IMR-90 (cell line): ENCODE measurements at places on chromosomes 6 and 20. TPM values are rescaled to one million over a fixed set of nuclear protein-coding genes. Genes with fewer than 3 reads are reported as not detected.

Gene KIFC1
- total RNA-seq: 33.9 and 35.3 TPM in 2 replicates

- DNase-seq: no peak
- peaks cover 8% of the 10 kb centered on the region; the same call in 1 of the 2 replicates for H3K36me3 ChIP-seq
Measured at GRCh38 chr6:111844376-111844775, 28.9 kb downstream of the FYN start.

Gene CDKN1A
- total RNA-seq: 155 and 171 TPM in 2 replicates

DNA sequence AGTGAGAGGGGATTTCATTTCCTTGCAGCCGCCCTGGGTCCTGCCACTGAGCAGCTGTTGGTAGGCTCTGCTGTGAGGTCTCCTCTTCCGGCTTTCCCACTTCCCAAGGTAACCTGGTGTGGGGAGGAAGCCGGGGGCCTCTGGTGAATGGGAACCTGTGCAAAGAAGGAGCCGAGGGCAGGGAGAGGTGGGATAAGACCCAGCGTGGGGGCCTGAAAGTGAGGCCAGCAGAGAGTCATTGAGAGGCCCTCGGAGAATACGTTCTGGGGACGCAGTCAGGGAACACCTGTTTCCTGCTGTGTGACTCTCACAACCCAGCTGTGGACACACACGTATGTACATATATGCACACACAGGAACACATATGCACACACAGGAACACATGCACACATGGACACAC, 100.7 kb downstream of the CDH26 start:
- no peak overlapping the region for H3K4me3 ChIP-seq
- no peak for DNase-seq
- peaks cover 16% of the 10 kb centered on the region; the same call in 1 of the 2 replicates for H3K4me1 ChIP-seq
- H3K36me3 ChIP-seq: no peaks in the 10 kb centered on the region
- H3K27me3 ChIP-seq: peaks cover 1% of the 10 kb centered on the region; the same call in 1 of the 2 replicates
- no peak overlapping the region for H3K27ac ChIP-seq

DNA sequence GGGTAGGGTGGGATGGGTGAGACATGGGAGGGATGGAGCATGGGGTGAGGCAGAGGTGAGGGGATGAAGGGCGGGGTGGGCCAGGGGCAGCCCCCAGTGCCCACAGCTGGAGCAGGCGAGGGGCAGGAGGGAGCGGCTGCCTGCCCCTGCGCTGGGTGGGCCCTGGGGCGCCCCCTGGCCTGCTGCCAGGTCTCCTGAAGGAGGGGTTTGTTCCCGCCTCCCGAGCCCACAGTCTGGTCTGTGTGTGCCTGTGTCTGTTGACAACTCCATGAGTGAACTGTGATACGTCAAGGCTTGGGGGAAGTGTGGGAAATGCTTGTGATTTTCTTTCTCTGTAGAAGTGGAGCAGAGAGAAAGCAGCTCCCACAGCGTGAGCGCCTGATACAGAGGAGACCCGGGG, 10.9 kb upstream of the MRGBP start:
- H3K27ac ChIP-seq: no peak overlapping the region
- H3K27me3 ChIP-seq: peaks cover 2% of the 10 kb centered on the region; the same call in 1 of the 2 replicates
- no peaks in the 10 kb centered on the region for H3K4me1 ChIP-seq
- DNase-seq: no peak

DNA sequence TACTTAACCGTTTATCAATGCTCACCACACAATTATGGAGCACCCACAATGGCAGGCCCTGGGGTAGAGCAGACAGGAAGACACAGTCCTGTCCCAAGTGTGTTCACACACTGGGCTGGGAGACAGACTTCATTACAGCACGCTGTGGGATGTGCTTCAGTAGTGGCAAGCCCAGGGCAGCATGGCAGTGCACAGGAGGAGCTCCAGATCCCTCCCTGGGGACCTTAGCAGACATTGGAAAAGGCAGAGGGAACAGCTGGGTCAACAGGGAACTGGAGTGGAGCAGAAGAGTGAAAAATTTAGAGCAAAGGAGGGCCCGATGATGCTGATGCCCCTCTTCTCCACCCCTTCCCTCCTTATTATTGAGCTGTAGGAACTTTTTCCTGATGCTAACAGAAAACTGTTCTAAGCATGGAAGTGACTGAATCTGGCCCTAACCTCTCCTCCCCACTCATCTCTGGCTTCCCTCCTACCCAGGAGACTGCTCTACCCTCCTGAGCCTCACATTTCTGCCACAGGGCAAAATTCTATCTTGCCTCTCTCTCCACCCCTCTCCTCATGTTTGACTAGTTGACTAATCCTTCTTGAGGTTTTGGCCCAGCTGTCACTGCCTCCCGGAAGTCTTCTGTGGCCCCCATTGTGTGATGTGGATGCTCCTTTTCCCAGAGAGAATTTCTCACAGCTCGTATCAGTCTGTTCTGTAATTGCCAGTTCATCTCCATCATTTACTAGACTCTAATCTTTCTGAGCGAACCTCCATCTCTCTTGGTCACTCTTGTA, 41.3 kb upstream of the NOP56 start:
- H3K36me3 ChIP-seq: no peaks in the 10 kb centered on the region
- no peaks in the 10 kb centered on the region for H3K4me1 ChIP-seq
- H3K4me3 ChIP-seq: no peak overlapping the region
- H3K27me3 ChIP-seq: peaks cover 5% of the 10 kb centered on the region
- DNase-seq: no peak

- peaks cover 17% of the 10 kb centered on the region for H3K4me1 ChIP-seq
- H3K4me3 ChIP-seq: no peak overlapping the region
- H3K36me3 ChIP-seq: no peaks in the 10 kb centered on the region
- peak; percentile 98 for DNase-seq
- H3K27me3 ChIP-seq: no peaks in the 10 kb centered on the region
- peak overlapping the region; percentile 92 for H3K27ac ChIP-seq
Measured at GRCh38 chr6:47168180-47168579, 126.0 kb upstream of the ADGRF1 start.

GRCh38 chr20:52675375-52675774, 296.8 kb upstream of the TSHZ2 start:
- H3K27ac ChIP-seq: no peak overlapping the region
- no peaks in the 10 kb centered on the region for H3K4me1 ChIP-seq
- H3K27me3 ChIP-seq: no peaks in the 10 kb centered on the region
- no peaks in the 10 kb centered on the region for H3K36me3 ChIP-seq
- no peak for DNase-seq

Gene GRM4
- total RNA-seq: not detected in 2 replicates

DNA sequence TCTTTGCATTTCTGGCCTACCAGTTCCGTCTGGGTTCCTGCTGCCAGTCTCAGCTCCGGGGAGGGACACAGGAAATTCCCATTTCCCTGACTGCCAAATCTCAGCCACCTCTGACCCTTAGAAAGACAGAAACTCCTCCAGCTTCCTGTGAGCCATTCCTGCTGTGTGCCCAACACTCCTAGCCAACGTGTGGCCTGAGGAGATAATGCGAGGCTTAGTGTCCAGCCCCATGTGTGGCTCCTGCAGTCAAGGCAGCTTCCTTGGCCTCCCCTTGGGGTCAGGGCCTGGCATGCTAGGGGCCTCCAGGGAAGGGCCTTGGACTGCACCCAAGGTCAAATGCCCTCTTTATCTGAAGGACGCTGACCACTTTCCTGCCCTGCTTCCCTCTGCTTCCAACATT, 45.1 kb downstream of the MAFB start:
- H3K4me1 ChIP-seq: no peaks in the 10 kb centered on the region
- H3K27ac ChIP-seq: no peak overlapping the region
- no peak for DNase-seq

Gene VWA7
- total RNA-seq: under 0.01 and 0.28 TPM in 2 replicates

DNA sequence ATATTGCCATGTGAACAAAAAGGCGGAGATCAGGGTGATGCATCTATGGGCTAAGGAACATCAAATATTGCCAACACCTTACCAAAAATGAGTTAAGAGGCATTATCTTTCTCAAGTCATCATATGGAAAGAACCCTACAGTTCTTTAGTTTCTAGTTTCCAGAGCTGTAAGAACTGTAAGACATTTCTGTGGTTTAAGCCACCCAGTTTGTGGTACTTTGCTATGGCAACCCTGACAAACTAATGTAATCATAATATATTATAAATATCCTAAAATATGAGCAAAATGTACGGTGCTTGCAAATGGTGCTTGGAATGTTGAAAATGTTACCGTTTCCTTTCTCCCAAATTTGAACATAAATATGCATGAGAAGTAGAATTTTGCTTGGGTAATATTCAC, 349.6 kb downstream of the PHF3 start:
- no peaks in the 10 kb centered on the region for H3K36me3 ChIP-seq
- peak; percentile 4 for DNase-seq
- H3K27ac ChIP-seq: no peak overlapping the region
- no peak overlapping the region for H3K4me3 ChIP-seq
- no peaks in the 10 kb centered on the region for H3K27me3 ChIP-seq

GRCh38 chr6:17193106-17193775, 87.9 kb upstream of the RBM24 start:
- no peaks in the 10 kb centered on the region for H3K4me1 ChIP-seq
- no peak overlapping the region for H3K27ac ChIP-seq
- no peak for DNase-seq

Gene FNDC11
- total RNA-seq: 0.28 and 0.36 TPM in 2 replicates

DNA sequence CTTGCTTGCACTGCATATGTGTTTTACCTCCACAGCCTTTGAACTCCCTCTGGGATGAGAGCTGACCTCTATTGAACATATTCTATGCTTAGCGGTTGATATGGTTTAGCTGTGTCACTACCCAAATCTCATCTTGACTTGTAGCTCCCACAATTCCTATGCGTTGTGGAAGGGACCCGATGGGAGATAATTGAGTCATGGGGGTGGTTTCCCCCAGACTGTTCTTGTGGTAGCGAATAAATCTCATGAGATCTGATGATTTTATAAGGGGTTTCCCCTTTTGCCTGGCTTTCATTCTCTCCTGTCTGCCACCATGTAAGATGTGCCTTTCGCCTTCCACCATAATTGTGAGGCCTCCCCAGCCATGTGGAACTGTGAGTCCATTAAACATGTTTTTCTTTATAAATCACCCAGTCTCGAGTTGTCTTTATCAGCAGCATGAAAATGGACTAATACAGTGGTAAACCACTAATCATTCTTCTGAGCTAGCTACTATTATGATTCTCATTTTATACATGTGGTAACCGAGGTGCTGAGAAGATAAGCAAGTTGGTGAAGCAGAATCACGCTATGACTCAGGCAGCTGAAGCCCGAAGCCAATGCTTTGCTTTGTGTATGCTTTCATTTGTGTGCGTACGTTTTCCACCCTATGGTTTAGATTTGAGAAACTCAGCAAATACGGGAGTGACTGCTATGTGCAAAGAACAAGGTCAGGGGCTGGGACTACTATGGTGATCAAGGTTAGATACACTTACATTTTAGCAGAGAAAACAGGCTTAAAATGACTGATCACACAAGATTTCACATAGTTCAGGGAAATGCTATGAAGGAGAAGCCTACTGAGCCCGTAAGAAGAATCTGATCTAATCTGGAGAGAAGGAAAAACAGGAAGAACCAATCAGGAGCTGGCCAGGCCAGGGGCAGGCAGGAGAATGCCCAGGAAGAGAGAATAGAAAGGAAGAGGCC, 363.5 kb downstream of the ESR1 start:
- H3K4me3 ChIP-seq: no peak overlapping the region
- peak; percentile 75 for DNase-seq
- H3K27ac ChIP-seq: no peak overlapping the region
- H3K36me3 ChIP-seq: peaks cover 19% of the 10 kb centered on the region
- H3K4me1 ChIP-seq: no peaks in the 10 kb centered on the region
- H3K27me3 ChIP-seq: no peaks in the 10 kb centered on the region

Gene CCN5
- total RNA-seq: not detected in 2 replicates

Gene METTL24
- total RNA-seq: not detected in 2 replicates

Gene BPHL
- 15.8 and 16.3 TPM in 2 replicates for total RNA-seq

Gene EFCAB8
- total RNA-seq: not detected in 2 replicates

GRCh38 chr6:41231246-41231645, 3.1 kb downstream of the TREML4 start:
- H3K27me3 ChIP-seq: peaks cover 5% of the 10 kb centered on the region
- no peak for DNase-seq
- no peaks in the 10 kb centered on the region for H3K36me3 ChIP-seq
- H3K4me1 ChIP-seq: no peaks in the 10 kb centered on the region
- H3K27ac ChIP-seq: no peak overlapping the region
- H3K4me3 ChIP-seq: no peak overlapping the region

- H3K36me3 ChIP-seq: no peaks in the 10 kb centered on the region
- H3K27ac ChIP-seq: no peak overlapping the region
- no peaks in the 10 kb centered on the region for H3K4me1 ChIP-seq
- H3K4me3 ChIP-seq: no peak overlapping the region
- peaks cover 8% of the 10 kb centered on the region for H3K27me3 ChIP-seq
Measured at GRCh38 chr6:137001977-137002302, 42.8 kb downstream of the IL20RA start.

GRCh38 chr6:37579444-37580067, 79.9 kb upstream of the CCDC167 start:
- H3K36me3 ChIP-seq: no peaks in the 10 kb centered on the region
- peaks cover 7% of the 10 kb centered on the region for H3K4me1 ChIP-seq
- H3K4me3 ChIP-seq: no peak overlapping the region
- H3K27ac ChIP-seq: no peak overlapping the region
- DNase-seq: no peak
- peaks cover 9% of the 10 kb centered on the region; the same call in 1 of the 2 replicates for H3K27me3 ChIP-seq

Gene ZNF334
- 1.1 and 1.4 TPM in 2 replicates for total RNA-seq

DNA sequence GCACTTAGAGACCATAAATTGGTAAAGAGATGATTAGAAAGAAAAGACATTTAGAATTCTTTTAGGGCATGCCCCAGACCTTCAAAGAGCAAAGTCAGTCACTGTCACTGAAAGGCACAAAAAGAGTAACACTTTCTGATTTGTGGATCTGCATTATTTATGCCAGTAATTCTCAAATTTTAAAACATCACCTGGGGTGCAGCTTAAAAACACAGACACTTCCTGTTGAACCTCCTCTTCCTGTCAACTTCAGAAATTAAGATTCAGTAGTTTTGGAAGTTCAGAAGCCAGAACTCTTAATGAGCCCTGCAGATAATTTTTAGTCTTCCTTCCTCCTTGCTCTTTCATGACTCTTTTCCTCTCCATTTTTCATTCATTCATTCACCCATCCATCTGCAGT, 137.5 kb downstream of the NRN1 start:
- no peaks in the 10 kb centered on the region for H3K27me3 ChIP-seq
- no peaks in the 10 kb centered on the region for H3K4me1 ChIP-seq
- no peak overlapping the region for H3K4me3 ChIP-seq
- no peak overlapping the region for H3K27ac ChIP-seq

GRCh38 chr6:46105568-46105967, 24.2 kb upstream of the ENPP4 start:
- H3K36me3 ChIP-seq: no peaks in the 10 kb centered on the region
- H3K27ac ChIP-seq: no peak overlapping the region
- no peaks in the 10 kb centered on the region for H3K4me1 ChIP-seq
- DNase-seq: no peak

Gene TDRD6
- total RNA-seq: not detected in 2 replicates

- no peaks in the 10 kb centered on the region for H3K27me3 ChIP-seq
- no peak overlapping the region for H3K27ac ChIP-seq
- peaks cover 31% of the 10 kb centered on the region for H3K36me3 ChIP-seq
- no peaks in the 10 kb centered on the region for H3K4me1 ChIP-seq
- H3K4me3 ChIP-seq: no peak overlapping the region
- DNase-seq: no peak
Measured at GRCh38 chr6:165961233-165961632, 206.4 kb downstream of the TBXT start.
